ENCODE measurements at places on chromosomes 11 and 22.
A peak's percentile ranks its signal among the peaks of the same experiment; 100 is the strongest.

GRCh38 chr22:30444632-30445437 is 19.3 kb downstream of the MTFP1 start:
- no peak for DNase-seq

GRCh38 chr11:57499413-57499982 is 16.0 kb downstream of the SLC43A1 start:
- DNase-seq: peak; percentile 61

DNA sequence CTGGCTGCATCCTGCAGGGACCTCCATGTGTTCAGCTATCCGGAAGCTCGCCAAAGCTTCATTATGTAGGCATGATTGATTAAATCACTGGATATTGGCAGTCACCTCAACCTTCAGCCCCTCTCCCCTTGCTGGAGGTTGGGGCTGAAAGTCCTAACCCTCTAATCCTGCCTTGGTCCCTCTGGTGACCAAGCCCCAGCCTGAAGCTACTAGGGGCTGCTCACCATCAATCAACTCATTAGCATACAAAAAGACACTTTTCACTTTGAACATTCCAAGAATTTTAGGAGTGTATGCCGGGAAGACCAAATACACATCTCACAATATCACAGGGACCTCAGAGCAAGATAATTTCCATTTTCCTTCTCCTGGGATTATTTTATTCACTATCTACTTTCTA is 38.8 kb upstream of the TPBGL start:
- no peak for DNase-seq

DNA sequence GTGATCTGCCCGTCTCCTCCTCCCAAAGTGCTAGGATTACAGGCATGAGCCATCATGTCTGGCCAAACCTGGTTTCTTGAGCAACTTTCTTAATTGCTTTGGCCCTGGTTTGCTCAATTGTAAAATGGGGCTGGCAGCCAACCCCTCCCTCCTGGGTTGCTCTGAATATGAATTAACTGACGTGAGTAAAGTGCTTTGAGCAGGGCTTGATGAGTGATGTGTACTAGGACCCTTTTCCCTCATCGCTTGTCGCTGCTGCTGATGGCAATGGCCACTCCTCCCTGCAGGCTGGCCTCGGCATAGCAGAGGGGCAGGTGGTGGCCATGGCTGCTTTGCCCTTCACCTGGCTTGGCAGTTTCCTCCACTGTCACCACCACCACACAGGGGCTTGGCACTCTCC is 41.5 kb downstream of the RNF141 start:
- no peak for DNase-seq

DNA sequence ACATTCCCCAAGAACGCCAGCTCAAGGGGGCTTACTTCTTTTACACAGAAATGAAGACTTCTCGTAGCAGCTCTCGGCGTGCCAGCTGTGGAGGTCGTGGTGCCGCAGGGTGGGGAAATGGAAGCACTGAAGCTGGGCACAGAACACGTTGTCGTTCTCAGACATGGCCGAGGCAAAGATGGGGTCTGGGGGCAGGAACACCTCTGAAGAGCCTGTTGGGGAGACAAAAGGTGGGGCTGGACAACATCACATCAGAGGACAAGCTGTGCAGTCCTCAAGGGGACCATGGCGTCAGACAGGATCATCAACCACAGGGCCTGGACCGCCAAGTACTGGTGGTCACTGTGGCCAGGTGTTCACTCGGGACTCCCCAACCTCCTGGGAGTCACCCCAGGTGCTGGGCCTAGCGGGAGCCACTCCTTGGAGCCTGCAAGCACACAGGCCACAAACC is 65.2 kb downstream of the DGCR2 start:
- DNase-seq: no peak

- DNase-seq: no peak
Observed at GRCh38 chr11:121711236-121711635, 258.5 kb upstream of the SORL1-AS1 start.

GRCh38 chr22:32622004-32622743 is 147.6 kb downstream of the FBXO7 start:
- DNase-seq: peak; percentile 94

DNA sequence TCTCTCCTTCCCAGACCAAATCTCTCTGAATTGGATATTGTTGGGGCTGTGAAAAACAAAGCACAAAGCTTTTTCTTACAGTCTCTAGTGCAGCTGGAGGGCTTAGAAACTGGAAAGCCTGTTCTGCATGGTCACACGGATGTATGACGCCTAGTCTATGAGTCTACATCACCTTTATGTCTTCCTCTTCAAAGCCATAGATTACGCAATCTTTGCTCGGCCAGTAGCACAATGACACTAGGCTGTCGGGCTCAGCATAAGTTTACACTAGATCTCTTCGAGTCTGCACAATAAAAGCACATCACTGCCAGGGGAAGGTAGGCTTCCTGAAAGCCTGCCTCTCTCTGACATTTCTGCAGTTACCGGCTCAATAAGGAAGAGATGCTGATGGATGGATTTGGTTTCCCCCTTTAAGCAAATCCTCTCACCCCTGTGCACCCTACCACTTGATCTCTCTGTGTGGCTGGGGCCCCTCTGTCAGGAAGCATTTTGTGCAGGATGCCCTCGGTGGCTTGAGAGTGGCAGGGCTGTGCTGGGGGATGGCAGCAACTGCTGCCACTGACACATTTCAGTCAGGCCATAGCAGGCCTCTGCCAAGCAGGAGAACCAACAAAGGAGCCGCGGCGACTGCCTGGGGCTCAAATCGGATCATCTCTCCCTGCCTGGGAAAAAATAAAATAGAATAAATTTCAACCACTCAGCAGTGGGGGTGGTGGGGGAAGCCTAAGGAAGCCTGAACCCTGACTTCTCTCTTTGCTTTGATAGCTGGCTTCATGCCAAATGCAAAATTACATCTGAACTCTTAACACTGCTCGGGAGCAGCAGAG is 1272.8 kb downstream of the LRRC4C start:
- no peak for DNase-seq

DNA sequence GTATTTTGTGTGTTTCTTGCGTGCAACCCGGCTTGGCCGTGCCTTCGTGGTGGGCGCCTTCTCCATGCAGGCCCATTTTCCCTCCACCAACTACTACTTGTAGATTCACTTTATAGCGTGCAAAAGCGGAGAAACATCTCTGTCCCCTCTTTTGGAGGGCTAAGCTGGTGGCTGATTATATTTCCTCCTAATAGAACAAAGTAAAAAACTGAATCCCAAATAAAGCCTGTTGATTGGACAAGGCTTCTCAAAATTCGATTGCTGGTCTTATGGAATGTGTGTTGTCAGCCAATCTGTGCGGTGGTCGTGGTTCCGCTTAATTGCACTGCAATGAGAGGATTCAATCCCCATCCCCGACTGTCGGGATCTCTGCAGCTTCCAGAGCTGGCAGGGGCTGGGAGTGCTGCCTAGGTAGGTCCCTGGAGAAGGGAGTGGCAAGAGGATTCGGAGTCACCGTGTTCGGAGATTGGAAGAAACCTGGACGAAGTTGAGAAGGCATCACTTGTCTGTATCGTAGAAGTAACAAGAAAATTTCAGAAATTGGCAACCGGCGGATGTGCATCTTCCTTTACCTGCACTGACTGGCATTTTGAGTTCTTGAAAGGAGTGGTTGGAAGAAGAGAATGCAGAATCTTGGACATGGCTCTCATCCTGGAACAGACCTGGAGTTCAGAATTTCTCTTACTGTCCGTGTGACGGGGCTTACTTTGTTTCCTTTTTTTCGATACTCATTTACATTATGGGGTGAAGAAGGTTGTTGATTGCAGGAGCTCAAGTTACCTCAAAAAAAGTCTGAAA is 1.1 kb downstream of the HMGXB4 start:
- DNase-seq: no peak

DNA sequence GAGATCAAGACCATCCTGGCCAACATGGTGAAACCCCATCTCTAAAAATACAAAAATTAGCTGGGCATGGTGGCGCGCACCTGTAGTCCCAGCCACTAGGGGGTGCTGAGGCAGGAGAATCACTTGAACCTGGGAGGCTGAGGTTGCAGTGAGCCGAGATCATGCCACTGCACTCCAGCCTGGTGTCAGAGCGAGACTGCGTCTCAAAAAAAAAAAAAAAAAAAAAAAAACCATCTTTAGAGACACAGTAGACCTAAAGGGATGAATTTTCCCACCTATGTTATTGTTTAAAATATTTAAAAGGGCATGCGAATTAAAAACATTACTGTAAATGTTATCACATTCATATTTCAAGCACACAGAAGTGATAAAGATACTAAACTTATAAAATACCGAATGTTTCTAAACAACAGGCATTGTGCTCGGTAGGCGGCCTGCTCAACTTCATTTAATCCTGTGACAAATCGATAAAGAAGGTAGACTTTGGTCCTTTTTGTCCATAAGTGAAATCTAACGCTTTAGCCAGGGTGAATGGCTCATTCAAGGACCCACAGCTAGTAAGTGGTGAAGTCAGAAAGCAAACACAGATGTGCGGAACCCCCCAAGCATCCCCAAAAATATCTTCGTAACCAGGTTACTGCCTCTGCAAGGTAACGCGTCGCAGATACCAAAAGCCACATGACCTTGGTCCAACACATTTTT is 16.1 kb downstream of the NCAPD3 start:
- DNase-seq: no peak

- DNase-seq: no peak
Observed at GRCh38 chr22:42611051-42611450, 3.6 kb downstream of the POLDIP3 start.

- DNase-seq: no peak
Observed at GRCh38 chr22:49369726-49370626, 457.7 kb downstream of the BRD1 start.

DNA sequence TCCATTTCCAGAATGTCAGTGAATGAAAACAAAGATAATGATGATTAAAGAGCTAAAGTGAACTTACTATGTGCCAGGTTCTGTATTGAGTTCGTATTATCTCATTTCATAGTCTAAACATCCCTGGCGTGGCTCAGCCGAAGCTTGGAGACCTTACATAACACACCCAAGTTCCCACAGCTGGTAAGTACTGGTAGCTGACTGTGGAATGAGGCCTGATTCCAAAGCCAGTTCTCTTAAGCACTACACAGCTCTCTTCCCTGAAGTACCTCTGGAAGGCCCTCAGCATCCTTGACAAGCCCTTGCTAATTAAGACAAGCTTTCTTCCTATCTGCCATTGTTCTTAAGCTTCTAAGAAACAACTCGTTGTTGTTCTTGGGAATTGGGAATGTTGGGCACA is 28.6 kb upstream of the NCAM1 start:
- no peak for DNase-seq

DNA sequence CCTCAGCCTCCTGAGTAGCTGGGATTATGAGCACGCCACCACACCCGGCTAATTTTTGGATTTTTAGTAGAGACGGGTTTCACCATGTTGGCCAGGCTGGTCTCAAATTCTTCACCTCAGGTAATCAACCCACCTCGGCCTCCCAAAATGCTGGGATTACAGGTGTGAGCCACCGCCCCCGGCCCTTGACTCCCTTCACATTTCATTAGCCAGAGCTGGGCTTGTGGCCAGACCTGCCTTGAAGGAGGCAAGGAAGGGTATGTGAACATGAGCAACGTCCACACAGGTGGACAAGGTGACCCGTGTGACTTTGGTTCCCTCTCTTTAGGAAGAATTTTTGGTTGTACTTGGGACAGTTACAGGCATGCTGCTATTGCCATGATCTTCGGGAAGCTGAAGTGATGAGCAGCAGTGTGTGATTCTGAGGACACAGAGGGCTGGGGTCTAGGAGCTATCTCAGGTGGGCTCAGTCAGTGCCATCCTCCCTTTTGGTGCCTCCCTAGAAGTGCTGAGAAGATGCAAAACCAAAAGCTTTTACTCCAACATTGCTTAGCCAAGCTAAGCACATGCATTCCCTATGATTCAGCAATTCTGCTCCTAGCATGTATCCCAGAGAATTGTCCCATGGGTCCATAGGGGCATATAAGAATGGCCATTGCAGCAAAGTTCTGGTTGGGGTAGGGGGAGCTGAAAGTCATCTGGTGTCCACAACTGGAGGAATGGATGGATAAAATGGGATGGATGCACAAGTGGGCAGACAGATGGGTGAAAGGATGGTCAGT is 6.1 kb downstream of the AP5B1 start:
- no peak for DNase-seq

DNA sequence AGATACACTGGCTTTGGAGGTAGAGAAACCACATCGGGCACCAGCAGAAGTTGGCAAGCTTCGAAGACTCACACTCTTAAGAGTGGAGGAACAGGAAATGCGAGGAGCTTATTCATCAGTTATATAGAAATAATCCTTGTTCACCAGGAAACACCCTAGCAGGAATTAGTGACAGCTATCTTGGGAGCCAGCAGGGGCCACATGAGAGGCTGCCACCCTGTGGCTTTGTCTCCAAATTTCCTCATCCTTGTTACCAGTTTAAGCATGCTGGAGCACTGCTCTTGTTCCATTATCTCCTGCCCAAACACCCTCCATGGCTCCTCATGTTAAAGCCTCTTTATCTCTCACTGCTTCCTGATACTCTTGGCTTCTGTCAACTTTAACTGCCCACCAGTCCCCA is 131.0 kb downstream of the PLEKHA7 start:
- no peak for DNase-seq

DNA sequence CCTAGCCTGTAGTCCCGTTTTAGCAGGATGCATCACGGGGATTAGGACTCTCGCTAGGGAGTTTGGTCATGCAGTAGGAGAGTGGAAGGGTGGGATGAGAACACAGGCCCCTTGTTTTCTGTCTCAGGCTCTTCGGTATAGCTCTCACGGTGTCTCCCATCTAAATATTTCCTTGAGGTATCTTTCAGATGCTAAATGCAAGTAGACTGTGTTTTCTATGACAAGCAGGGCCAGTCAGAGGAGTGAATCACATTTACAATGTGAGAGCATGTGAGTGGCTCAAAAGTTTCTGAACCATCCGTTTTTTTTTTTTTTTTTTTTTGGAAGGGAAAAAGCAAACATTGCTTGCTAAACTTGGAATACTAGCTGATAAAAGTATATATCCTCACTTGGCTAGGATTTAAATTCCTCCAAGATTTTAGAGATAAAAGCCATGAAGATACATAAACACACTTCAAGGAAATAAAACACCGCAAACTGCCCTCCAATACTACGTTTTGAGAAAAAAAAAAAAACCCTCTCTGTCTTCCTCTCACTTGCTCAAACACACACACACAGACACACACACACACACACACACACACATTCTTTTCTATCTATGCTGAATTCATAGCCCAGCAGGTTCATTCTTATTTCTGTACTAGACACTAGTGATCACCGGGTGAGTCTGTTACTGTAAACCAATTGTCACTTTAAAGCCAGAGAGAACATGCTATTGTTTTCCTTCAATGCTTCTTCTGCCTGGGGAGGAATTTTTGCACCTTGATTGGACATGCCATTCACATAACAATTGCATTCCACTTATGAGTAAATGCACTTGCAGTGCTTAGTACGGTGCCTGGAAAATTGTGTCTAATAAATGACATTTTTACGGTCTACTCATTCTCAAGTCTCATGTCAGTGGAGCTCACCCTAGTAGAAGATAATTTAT is 224.6 kb upstream of the CCDC90B start:
- no peak for DNase-seq

- DNase-seq: no peak
Observed at GRCh38 chr11:115612046-115612730, 108.0 kb upstream of the CADM1 start.

GRCh38 chr11:69598147-69598546 is 42.8 kb upstream of the CCND1 start:
- no peak for DNase-seq

Measured in AG04450 (cell line).